SW 1271 (cell line): ENCODE measurements at places on chromosomes 13 and 19.

GRCh38 chr13:111005364-111005763 is 90.5 kb upstream of the ANKRD10 start:
- no peak for DNase-seq

DNA sequence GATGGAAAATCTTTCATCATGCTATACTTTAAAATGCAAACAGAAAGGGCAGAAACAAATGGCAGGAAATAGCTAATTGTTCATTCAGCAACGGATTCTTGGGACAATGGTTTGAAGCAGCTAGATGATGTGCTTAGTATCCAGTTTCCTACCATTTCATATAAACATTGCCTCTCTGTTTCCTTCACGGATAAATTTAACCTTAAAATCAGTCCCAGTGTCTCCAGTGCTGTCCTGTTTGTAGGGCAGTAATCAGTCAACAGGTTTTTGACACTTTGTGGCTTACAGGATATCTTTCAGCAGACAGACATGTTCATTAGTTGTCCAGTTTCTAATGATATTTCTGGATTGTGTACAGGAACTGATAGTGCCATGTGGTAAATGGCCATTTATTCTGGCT is 24.7 kb upstream of the RB1 start:
- no peak for DNase-seq

- no peak for DNase-seq
Measured at GRCh38 chr13:98885600-98885999, 92.3 kb downstream of the DOCK9 start.

DNA sequence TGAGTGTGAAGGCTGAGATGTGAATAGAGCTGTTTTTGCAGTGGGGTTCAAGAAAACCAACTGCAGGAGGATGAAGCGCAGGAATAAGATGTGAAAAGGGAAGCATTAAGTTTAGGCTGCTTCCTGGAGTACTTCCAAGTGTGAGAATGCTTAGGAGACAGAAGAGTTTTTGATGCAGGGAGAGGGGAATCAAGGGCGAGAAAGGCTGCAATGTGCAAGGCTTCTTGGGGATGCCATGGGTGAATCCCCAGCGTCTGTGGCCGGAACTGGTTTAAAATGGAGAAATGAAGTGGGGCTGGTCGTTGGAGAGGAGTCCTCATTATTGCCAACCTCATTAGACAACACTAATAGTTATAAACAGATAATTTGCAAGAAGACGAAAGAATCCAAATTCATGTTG is 764.9 kb downstream of the LIG4 start:
- DNase-seq, result no peak

DNA sequence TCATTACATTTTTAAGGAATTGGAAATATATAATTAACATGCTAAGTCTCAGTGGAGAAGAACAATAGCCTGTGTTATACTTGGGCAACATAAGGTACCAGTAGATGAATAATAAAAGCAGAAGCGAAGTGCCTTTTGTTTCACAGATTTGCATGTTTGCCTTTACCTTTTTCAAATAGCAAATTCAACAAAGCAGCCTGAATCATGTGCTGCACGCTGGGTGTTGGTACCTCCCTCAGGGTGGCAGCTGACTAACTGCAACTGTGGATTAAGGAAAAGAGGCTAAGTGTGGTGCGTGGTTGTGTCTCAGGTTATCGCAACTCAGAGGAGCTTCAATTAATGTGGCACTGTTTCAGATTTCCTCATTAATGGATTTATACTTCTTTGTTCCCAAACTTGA is 189.0 kb downstream of the LMO7 start:
- no peak for DNase-seq

DNA sequence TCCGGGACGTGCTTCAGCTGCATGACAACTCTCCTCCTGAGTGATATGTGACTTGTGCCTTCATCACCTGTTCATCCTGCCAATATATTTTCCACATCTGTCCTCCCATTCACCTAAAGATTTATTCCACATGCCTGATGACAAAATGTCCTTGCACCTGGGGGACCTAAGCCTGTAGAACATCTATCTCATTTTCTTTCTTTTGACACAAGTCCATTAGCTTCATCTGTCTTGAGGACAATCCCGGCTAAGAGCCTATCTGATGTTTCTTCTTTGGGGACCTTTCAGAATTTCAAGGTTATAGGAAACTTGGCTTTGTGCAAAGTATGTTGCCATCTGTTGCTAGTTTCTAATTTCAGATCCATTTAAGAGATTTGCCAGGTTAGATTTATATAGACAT is 41.1 kb downstream of the ITGBL1 start:
- no peak for DNase-seq
